Activated CD4-positive, alpha-beta T cell treated with anti-CD3 and anti-CD28 coated beads, Interleukin-2, amount 50 U/mL, for 4 hours (primary cell): ENCODE measurements at places on chromosomes 11 and 22.

DNA sequence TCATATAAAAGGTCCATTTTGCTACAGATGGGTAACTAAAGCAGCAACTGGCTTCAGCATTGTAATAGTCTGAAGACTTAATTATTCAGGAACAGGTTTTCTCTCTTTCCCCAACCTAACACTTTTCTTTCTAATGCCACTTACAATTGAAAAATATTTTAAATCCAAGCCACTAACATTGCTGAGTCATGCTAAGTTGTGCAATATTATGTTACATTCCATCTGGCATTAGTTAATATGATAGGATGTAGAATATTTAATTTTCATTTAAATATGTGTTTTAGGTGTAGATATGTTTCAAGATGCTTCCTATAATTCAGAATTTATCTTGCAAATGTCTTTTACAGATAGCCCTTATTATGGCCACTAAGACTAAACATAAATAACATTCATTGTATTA lies 98.6 kb downstream of the KIF18A start:
- DNase-seq, result no peak

- DNase-seq, result no peak
Observed at GRCh38 chr22:22208652-22209051, 35.9 kb upstream of the VPREB1 start.

GRCh38 chr22:38398609-38399461 lies 56.2 kb downstream of the KCNJ4 start:
- peak; percentile 81 for DNase-seq

DNA sequence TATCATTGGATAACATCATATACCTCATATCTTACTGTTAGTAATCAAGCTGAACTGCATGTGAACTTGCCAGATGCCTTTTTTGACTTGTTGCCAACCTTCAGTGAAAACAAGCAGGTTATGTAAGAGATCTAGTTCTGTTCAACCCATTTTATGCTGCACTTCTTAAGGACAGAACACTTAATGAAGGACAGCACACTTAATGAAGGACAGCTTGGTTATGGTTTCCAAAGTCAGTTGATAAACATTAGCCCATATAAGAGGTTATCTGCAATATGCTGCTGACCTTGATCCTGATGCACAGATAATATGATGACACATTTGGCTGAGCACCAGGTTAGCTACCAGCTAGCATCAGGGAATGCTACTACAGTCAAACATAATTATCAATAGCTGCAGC lies 358.7 kb upstream of the PDGFD start:
- no peak for DNase-seq

GRCh38 chr22:47996446-47996857 lies 1234.0 kb downstream of the TBC1D22A start:
- no peak for DNase-seq

GRCh38 chr22:49954354-49954753 lies 6.2 kb upstream of the PIM3 start:
- DNase-seq, result no peak

DNA sequence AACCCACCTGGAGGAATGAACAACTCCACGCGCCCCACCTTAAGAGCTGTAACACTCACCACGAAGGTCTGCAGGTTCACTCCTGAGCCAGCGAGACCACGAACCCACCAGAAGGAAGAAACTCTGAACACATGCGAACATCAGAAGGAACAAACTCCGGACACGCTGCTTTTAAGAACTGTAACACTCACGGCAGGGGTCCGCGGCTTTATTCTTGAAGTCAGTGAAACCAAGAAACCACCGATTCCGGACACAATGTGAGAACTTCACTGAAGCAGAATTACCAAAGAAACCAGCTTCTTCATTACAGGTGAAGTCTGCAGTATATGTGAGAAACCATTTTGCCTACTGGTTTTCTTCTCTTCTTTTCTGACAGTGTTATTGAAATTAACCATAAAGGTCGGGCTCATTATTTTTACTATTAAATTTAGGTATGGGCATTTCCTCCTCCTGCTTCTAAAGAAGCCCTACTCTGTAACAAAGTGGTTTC lies 303.0 kb downstream of the KCNA4 start:
- no peak for DNase-seq

GRCh38 chr11:71112454-71112853 lies 139.9 kb downstream of the SHANK2 start:
- no peak for DNase-seq

DNA sequence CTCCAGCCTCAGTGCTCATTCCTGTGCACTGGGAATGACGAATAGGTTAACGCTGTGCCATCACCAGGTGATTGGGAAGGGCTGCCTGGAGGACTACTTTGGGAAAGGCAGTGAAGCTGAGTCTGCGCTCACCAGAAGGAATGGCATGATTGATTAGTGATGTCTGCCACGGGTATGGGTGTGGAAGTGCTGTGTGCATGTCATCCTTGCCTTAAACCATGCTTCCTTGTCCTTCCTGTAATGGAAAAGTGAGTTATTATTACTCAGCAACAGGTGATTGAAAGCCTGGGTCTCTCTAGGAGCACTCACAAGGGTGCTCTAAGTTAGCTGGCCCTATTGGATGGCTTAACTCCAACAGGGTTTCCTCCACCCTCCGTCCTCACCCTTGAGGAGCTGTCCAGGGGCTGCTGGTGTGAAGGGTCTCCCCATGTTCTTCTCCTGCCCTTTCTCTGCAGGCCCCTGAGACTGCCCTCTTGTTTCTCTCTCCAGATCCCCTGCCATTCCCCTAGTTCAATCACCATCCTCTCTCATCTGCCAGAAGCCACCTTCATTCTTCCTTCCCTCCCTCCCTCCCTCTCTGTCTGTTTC lies 121.9 kb upstream of the NECTIN1 start:
- DNase-seq, result no peak

DNA sequence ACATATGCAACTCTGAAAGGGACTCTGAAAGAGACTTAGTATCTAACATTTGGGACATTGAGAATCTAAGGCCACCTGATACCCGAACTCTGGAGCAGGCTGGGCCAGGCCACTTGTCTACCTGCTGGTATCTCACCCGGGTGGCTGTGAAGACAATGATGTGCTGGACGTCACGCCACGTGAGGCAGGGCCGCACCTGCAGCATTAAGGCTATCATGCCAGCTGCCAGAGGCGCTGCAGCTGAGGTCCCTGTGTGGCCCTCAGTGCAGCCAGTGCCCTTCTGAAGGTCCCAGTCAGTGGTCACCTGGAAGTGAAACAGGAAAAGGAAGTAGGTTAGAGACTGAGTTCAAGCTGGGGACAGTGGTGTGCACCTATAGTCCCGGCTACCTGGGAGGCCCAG lies 12.4 kb downstream of the PCSK7 start:
- DNase-seq, result no peak

GRCh38 chr11:96263238-96263763 lies 79.7 kb downstream of the MAML2 start:
- no peak for DNase-seq

- no peak for DNase-seq
Observed at GRCh38 chr11:49377978-49378377, 169.6 kb upstream of the FOLH1 start.

DNA sequence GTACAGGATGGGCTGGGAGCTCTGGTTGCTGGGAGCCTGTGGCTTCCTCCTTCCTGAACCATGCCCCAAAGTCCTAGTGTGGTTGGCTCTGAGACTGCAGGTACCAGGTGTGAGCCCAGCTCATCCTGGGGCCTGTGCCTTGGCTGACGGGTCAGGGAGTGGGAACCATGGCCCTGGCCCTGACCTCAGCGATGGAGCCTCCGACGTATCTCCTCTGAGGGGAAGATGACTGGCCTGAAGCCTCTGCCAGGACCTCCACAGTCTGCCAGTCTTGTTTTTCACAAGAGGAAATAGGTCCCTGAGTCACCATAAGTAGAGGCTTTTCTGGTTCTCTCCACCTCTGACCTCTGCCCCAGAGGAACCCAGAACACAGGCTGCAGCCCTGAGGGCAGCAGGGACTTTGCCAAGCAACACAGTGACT lies 3.4 kb downstream of the RCE1 start:
- no peak for DNase-seq

GRCh38 chr22:47228767-47229166 lies 466.3 kb downstream of the TBC1D22A start:
- DNase-seq, result no peak

GRCh38 chr11:57458410-57459163 lies 1.7 kb upstream of the RTN4RL2 start:
- peak; percentile 74 for DNase-seq

DNA sequence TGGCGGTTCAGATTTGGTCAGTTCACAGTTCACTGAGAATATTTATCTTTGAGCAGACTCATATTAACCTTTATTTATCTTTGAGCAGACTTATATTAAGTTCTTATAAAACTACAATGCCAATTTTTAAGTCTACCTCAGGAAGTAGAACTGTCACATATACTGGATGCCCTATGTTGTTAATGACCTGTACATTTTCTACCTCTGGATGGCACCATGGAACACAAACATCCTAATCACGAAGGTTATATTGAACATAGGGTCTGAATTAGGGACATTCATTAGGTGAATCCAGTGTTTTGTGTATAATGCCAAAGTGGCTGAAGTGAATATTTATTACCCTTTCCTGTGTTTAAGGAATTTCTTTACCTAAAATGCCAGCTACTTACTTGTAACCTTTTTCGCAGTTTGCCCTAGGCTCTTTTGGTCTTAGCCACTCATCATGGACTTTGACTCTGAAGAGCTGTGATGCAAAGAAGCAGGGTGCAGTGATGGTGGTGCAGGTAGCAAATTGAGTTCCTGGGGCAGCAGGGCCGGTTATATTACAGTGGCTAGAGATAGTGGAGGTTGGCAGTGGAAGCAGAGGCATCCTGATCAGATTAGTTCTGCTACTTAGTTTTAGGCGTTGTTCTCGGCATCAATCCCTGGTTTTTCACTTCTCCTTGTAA lies 71.8 kb downstream of the STIM1 start:
- no peak for DNase-seq

GRCh38 chr11:85301895-85302678 lies 325.1 kb downstream of the DLG2 start:
- no peak for DNase-seq

DNA sequence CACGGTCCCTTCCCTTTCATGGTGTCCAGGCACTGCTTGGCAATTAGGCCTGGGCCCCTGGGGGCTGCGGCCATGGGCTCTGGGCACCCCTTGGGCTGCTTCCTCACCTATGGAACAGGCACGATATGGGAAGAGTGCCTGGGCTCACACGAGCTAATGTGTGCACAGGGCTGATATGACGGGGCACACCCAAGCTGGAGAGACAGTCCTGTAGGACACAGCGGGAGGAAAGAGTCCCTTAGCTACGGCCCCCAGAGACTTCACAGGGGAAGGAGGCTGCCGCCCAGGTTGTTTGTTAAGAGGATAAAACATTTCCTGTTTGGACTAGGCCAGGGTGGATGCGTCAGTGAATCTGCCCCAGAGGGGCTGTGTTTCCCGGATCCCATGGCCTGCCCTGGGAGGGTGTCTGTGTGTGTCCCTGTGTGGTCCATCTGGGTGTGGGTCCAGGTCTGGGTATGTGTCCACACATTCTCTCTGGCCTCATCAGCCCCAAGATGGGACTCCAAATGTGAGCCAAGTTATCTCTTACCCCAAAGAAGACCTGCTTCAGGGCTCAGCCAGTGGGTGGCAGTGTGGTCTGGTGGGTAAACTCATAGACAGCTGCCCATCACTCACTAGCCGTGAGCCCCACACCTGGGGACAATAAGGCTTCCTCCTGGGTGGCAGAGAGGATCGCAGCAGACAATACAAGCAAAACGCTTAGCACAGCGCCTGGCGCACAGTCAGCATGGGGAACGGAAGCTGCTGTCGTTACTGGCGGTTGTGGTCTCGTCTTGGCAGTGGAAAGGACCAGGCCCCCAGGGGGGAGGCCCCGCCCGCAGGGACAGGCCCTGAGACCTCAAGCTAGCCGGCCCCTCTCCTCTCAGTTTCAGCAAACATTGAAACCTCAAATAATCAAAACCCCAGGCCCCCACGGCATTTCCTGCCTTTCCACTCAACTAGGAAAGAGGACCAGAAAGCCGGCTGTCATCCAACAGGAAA lies 3.2 kb upstream of the EMID1 start:
- no peak for DNase-seq

DNA sequence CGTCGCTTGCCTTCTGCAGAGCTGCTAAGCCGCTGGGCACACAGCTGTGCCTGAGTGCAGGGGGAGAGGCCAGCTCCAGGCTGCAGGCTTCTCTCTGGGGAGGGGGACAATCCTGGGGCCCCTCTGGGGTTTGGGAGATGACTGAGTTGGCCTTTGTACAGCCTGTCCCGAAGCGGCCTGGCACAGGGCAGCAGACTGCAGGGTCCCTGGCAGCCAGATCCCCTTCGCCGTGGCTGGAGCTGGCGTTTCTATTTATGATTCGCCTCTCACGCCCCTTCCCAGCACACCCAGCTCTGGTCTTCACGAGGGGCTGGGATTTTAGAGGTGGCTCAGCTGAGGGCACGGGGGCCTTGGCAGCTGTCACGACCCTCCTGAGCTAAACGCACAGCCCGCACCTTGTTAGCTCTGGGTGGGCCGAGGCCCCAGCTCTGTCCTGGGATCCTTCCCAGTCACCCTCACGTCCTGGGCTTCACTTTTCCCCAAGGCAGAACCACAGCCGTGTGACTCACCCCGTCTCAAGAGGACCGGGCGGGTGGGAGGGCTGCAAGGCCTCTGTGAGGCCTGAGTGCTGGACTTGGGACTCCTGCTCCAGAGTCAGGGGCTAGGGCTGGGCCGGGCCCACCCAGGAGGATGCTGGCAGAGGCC lies 18.4 kb downstream of the OSBPL5 start:
- DNase-seq, result no peak

DNA sequence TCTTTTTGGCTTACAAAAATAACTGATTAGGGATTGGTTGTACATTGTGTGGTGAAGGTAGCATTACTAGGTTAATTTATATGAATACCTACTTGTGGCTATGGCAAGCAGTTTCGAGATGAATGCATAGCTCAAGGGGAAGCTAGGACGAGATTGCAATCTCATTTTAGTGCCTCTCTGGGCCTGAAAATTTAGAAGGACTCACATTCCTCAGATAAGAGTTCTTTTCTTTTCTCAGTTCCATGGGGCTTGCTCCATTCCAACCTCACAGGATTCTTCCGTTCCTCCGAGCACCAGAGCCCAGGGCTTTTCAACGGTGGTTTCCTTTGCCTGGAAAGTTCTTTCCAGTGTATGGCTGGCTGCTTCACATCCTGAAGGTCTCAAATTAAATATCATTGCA lies 82.1 kb downstream of the CECR2 start:
- no peak for DNase-seq

DNA sequence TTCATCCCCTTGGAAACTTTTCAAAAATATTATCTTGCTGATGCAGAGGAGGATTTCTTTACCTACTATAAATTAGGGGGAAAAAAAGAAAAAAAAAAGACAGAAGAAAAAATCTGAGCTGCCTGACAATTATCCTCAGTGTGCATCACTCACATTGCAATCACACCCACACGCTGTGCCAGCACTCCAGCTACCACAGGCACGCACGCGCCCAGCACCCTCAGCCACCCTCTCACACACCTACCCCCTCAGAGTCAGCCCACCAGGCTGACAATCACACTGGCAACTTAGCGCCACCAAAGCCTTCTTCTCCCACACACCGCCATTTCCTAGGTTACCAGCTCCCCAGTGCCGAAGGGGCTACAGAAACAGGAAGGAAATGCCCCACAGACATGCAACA lies 236.1 kb downstream of the KCNA4 start:
- no peak for DNase-seq
